ENCODE measurements at places on chromosomes 3 and 15. TPM values are rescaled to one million over a fixed set of nuclear protein-coding genes. Genes with fewer than 3 reads are reported as not detected.
A peak's percentile ranks its signal among the peaks of the same experiment; 100 is the strongest.

The LIPC gene
- 9.9 TPM for total RNA-seq

GRCh38 chr3:42159147-42159546 lies 68.0 kb downstream of the TRAK1 start:
- peak overlapping the region; percentile 45 for H3K4me3 ChIP-seq
- no peaks in the 10 kb centered on the region for H3K36me3 ChIP-seq
- H3K27ac ChIP-seq: no peak overlapping the region
- H3K27me3 ChIP-seq: no peaks in the 10 kb centered on the region

DNA sequence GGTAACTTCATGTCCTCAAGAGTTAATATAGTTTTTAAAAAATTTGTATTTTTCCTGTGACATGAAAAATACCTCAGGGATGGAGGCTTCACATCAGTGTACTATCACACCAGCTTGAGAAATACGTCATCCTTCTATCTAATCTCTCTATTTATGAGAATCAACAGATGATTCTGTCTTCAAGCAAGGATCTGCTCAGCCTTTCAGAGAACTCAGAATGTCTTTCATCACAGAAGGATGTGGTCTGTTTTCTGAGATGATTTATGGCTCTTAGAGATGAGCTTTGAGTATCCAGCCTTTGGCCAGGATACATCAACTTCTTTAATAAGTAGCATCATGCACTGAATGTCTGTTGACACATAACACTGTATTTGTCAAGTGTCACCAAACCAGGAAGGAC lies 193.9 kb downstream of the DTWD1 start:
- no peak overlapping the region for H3K27ac ChIP-seq
- no peaks in the 10 kb centered on the region for H3K27me3 ChIP-seq
- no peak overlapping the region for H3K4me3 ChIP-seq

DNA sequence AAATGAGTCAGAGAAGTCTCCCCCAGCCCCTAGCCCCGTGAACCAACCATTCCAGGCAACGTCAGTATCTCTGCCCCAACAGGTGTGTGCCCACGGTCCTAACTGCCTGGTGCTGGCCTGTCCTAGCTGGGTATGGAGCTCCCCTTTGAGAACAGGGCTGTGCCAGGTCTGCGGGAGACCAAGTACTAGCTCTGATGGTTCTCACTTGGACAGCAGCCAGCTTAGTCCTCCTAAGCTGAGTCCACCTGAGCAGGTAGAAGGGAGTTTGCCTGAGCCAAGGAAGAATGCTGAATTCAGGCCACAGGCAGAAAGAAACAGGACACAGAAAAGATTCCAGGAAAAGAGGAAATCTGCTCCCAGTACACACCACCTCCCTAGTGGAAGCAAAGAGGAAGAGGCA lies 33.1 kb upstream of the PARL start:
- no peak overlapping the region for H3K4me3 ChIP-seq
- H3K4me1 ChIP-seq: no peaks in the 10 kb centered on the region
- H3K36me3 ChIP-seq: peaks cover 6% of the 10 kb centered on the region
- no peak for DNase-seq

DNA sequence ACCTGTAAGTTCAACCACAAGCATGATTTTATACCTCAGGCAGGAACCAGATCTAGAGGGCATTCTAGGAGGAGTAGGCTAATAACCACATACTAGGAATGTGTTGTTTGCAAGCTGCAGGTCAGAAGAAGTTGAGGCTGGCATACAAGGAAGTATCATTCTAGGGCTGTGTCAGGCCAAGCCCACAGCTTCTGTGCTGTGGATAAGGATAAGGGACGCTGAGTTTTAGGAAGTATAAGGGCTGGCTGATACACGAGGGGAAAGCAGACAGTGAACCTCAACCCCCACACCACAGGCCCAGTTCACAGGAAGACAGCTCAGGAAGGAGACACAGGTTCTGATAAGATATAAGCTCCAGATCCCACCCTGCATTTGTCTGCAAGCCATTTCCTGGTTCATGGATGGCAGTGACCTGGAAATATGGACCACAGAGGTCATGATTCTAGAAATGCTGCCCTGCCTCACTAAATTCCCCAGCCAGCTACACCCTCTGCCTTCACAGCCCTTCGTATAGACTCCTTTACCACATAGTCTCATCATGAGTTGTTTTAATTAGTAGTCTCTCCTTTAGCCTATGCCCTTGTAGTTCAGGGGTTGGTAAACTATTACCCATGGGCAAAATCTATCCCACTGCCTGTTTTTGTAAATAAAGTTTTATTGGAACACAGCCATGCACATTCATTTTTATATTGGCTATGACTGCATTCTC lies 260.7 kb downstream of the OPA1 start:
- H3K4me3 ChIP-seq: no peak overlapping the region
- H3K36me3 ChIP-seq: no peaks in the 10 kb centered on the region
- peak overlapping the region; percentile 18 for H3K27ac ChIP-seq
- peaks cover 16% of the 10 kb centered on the region for H3K4me1 ChIP-seq
- H3K27me3 ChIP-seq: no peaks in the 10 kb centered on the region
- DNase-seq: no peak

DNA sequence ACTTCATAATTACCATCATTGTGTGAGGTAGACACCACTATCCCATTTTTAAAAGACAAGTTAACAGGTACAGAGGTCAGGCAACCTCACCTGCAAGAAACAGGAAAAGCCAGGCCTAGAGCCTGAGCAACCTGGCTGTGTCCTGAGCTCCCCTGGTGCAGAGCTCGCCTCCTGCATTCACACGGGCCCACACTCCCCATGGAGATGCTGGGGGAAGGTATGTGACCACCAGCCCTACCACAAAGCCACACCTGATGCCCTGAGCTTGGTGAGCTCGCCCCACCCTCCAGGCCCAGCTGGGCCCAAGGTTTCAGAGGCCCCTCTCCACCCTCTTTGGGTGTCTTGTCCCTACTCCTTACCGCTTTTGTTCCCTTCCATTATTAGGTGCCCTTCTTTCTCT lies 1.2 kb upstream of the EFCAB12 start:
- H3K27ac ChIP-seq: no peak overlapping the region
- H3K4me1 ChIP-seq: peaks cover 12% of the 10 kb centered on the region
- no peak overlapping the region for H3K4me3 ChIP-seq
- H3K27me3 ChIP-seq: no peaks in the 10 kb centered on the region
- DNase-seq: peak; percentile 48

- no peak overlapping the region for H3K27ac ChIP-seq
- no peaks in the 10 kb centered on the region for H3K36me3 ChIP-seq
- no peaks in the 10 kb centered on the region for H3K27me3 ChIP-seq
- DNase-seq: no peak
Measured at GRCh38 chr15:93897377-93897776, 334.0 kb upstream of the MCTP2 start.
